ENCODE measurements at places on chromosomes 1 and 21. TPM values are rescaled to one million over a fixed set of nuclear protein-coding genes. Genes with fewer than 3 reads are reported as not detected.

Gene ADGRL2
- total RNA-seq = 36.5 TPM

Gene LRRIQ3
- total RNA-seq = 0.30 TPM

Gene KCNA2
- total RNA-seq = 0.03 TPM

Gene PPP1R12B
- total RNA-seq = 14.6 TPM

Gene THEM4
- 9.3 TPM for total RNA-seq

Gene TDRD5
- not detected for total RNA-seq

Gene KRTAP13-2
- not detected for total RNA-seq

Gene HENMT1
- 0.58 TPM for total RNA-seq

Gene TMEM200B
- 2.0 TPM for total RNA-seq

Gene BCL2L15
- total RNA-seq = 0.13 TPM

Gene GJA9
- total RNA-seq = not detected

- no peak for DNase-seq
These were observed 101.1 kb downstream of the UBIAD1 start for GRCh38 chr1:11373895-11374747.

DNA sequence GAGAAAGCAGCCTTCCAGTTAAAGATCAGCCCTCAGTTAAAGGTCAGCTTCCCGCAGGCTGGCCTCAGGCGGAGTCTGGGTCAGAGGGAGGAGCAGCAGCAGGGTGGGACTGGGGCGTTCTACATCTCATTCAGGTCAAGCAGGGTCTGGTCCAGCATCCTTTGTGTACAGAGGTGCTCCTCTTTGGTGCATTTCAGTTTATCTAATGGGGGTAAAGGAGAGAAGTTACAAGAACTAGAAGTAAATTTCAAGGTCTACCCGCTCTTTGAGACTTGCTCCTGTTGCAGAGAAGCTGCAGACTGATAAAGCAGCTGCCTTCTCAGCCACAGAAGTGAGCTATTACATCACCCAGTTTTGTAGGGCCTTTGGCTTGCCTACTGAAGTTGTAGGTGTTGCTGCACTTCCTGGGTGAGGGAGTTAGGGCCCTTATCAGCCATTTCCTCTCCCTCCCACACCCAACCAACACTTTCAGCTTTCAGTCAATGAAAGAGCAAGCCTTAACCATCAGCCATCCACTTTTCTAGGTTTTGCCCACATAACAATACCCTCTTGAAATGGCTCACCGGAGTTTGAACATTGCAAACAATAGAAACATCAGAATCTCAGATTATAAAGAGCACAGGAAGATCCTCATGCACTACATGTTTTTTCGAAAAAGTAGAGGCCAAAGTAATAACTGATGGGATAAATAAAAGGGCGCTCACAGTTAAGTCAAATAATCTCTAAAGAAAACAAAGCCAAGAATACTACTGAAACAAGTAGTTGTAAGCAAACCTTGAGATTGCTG lies 2.8 kb upstream of the NUP210L start:
- DNase-seq = no peak

- no peak for DNase-seq
These were observed 71.6 kb downstream of the CD2 start for GRCh38 chr1:116825720-116826438.

- peak; percentile 92 for DNase-seq
These were observed 75.4 kb downstream of the MRPL37 start for GRCh38 chr1:54275349-54275748.

DNA sequence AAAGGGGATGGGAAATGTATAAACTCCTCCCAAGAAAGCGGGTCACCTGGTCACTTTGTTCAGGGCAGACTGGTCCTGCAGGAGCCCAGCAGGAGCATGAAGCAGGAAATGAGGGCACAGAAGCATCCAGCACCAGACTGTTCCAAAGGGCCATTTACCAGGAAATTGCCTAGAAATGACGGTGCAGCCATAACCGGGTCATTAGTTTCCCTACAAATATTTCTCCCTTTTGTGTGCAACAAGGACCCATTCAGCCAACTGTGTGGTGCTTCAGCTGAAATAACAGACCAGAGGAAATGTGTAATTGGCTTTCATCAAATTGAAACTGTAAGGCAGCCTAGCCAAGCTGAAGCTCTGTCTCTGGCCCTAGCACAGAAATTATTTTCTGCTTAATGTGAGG lies 7.6 kb upstream of the CTTNBP2NL start:
- no peak for DNase-seq

- DNase-seq = no peak
These were observed 44.6 kb downstream of the SLX9 start for GRCh38 chr21:44984428-44984791.

- DNase-seq = peak; percentile 97
These were observed 153.9 kb downstream of the PEX14 start for GRCh38 chr1:10628685-10629084.

DNA sequence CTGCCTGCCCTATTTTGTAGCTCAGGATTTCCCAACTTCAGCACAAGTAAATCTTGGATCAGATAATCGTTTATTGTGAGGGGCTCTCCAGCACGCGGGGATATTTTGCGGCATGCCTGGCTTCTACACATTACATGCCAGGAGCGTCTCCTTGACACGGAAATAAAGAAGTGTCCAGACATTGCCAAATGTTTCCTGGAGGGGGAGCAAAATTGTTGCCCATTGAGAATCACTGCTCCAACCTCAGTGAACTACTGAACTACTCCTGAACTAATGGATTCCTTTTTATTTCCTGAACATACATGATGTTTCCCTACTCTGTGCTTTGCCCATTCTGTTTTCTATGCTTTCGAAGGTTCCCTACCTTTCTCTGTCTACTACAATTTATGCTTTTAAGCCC lies 1359.1 kb upstream of the ADGRL2 start:
- no peak for DNase-seq

DNA sequence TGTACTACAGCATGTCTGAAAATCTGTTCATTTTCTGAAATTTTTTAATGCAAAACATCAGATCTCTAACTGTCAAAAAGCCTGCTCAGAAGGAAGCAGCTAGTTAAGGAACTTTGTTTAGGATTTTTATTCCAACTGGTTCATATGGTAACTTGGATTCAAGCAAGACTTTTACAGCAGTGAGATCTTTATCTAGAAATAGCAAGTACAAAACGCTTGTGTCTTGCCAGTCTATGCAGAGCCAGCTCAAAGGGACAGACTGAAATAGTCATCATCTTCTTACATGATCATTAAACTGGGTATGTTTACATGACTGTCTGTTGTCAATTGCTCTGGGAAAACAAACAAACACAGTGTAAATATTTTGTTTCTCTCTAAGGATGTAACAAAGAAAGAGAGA lies 37.6 kb downstream of the DDAH1 start:
- DNase-seq = no peak

- DNase-seq = no peak
These were observed 27.5 kb downstream of the PRKAA2 start for GRCh38 chr1:56672579-56672978.

DNA sequence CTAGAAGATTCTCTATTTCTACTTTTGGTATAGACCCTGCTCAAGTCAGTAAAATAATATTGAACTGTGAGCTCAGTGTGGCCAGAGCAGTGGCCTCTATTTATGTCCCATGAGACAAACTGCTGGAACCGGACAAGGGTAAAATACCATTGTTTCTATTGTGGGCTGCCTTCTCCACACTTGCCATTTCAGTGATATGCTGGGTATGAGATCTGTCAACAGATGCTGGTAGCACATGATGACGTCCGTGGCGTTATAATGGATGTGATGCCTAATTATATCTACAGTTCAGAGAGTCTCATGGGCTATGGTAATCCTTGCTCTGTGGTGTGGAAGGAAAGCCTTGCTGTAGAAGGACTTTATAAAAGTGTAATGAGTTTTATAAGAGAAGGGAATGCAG lies 2.4 kb downstream of the ACTN2 start:
- DNase-seq = no peak

- no peak for DNase-seq
These were observed 312.5 kb upstream of the ZRANB2 start for GRCh38 chr1:71393301-71393700.

DNA sequence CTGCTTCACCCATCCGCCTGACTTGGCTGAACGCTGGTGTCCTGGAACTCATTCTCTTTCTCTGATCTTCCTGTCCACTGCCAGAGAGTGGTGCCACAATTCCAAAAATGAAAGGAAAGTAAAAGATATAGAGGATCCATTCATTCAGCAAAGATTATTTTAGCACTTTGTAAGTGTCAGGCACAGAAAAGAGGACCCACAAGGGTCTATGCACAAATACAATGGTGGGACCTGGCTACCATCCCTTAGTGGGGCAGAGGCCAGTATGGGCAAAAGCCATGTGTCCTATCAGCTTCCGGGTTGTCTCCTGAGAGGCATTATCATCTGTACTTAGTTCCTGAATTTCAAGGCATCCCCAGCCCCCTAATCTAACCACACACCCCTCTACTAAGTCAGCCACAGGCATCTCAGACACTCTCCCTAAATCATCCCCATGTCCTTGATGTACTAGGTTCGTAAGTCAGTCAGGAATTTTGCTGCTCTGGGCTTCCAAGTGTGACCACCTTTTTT lies 19.0 kb downstream of the SSR2 start:
- DNase-seq = no peak

DNA sequence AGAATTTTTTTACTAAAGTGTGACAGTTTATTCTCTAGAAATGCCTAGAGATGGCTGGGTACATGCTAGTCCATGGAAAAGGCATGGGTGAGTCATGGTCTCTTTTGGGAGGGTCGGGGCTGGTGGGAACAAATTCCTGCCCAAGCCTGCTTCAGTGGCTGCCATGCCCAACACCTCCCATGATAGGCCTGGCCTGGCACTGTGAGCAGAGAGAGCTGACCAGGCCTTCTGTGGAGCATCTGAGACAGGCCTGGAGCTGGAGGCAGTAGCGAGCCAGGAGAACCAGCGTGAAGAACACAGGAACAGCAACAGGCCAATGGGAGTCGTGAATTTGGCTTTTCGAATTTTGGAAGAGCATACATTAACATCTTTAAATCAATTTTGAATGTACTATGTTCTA lies 209.2 kb downstream of the SDCCAG8 start:
- no peak for DNase-seq

GRCh38 chr1:183914276-183914675 lies 109.4 kb downstream of the RGL1 start:
- DNase-seq = no peak

DNA sequence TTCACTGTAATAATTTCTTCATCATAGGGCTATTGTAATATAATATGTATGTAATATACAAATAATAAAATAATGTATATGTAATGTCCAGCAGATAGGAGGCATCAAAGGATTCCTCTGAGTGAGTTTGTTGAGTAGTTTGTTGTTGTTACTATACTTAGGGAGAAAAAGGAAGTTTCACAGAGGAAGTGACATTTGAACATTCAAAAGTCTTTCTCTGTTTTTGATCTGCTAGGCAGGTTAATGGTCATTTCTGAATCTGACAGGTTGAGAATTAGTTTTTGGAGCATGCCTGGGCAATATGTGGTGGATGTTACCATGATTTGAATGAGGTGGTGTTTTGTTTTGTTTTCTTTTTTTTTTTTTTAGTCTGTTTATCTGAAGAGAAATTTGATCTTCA lies 102.1 kb downstream of the NRDC start:
- DNase-seq = no peak

DNA sequence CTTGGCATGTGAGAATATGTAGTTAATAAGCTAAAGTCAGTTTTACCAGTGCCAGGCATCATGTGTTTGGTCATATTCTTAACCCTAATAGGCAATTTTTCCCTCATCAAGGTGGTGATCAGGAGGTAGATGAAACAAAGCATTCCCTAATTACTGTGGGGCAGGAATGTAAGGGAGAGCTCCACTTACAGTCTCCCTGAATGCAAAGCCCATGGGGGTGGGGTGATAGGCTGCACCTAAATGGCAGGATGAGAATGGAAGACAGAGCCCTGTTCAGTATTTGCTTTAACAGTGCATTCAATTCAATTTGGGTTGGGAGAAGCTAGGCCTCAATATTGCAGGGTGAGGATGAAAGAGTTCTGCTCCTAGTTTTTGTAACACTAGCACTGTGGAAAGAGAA lies 23.4 kb downstream of the ZNF678 start:
- DNase-seq = no peak

GRCh38 chr1:201125019-201125418 lies 2.0 kb downstream of the ASCL5 start:
- no peak for DNase-seq

DNA sequence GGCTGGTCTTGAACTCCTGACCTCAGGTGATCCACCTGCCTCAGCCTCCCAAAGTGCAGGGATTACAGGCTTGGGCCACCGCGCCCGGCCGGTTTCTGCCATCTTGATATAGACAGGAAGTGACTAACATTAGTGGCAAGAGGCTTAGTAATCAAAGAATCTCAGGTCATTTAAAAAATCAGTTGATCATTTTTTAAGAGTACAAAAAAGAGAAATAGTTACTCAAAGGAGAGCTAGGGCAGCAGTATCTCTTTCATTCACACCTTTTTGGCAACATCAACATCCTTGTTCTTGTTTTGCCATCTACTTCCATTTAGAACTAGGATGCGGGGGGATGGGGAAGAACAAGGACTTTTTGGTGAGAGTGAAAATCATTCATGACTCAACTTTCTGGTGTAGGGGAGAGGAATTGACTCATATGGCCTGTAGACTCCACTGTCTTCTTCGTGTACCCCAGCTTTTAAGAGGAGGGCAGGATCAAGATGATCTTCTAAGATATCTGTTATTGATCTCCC lies 8.8 kb downstream of the FCRLB start:
- no peak for DNase-seq

DNA sequence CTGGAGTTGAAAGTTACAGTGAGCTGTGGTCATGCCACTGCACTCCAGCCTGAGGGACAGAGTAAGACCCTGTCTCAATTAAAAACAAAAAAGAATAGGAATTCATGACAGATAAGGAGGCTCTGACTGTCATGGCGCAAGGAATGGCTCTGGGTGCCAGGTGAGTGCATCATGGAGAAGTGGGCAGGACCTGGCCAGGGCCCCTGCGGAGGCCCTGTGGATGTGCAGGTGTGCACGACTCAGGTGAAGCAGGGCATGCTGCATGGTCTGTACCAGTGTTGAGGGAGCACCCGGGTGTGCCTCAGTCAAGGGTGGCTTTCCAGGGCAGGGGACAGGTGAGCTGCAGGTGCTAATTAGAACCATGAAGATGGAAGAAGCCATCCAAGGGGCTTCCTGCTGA lies 14.0 kb downstream of the SLC1A7 start:
- no peak for DNase-seq

DNA sequence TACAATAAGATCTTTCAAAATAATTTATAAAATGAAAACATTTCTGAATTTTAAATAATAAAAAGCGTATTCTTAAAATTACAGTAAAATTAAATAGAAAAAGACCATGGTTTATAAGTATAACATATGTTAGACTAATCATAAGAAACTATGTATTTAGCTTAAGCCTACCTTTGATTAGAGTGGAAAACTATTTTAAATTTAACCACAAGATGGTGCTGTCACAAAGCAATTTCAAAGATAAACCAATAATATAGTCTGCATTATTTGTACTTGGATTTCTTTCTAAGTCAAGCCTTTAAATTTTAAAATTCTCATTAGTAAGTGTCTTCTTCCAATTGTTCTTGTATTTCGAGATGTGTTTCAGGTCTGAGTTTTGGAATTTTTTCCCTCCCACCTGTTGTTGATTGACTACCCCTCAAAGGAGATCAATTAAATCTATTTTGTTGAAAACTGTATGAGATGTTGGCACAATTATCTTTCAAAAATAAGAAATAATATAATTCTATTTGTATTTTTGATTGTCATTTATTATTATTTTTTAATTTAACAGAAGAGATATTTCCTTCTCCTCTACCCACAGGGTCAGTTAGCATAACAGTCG lies 459.8 kb downstream of the KCNT2 start:
- no peak for DNase-seq

GRCh38 chr1:93601686-93602085 lies 80.0 kb downstream of the BCAR3 start:
- DNase-seq = no peak

Data from left lobe of liver (tissue), 2 donors.